NCI-H146 (cell line): ENCODE measurements at places on chromosomes 7 and 10.

DNA sequence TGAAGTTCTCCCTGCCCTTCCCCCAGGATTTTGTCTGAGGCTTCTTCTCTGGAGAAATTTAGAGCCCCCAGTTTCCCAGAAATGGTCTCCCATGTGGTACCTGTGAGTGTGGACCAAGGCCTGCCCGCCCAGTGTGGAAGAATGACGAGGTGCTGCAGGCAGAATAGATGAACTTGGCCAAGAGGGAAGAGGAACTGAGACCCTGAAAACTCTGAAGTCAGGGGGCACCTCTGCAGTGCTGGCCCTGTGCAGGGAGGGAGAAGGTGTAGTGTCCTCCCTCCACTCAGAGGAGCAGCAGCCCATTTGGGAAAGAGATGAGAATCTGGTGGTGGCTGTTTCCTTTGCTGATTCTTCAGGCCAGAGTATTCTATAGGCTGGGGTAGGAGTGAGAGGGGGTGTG, 115.2 kb upstream of the PCGF5 start:
- DNase-seq, result no peak

DNA sequence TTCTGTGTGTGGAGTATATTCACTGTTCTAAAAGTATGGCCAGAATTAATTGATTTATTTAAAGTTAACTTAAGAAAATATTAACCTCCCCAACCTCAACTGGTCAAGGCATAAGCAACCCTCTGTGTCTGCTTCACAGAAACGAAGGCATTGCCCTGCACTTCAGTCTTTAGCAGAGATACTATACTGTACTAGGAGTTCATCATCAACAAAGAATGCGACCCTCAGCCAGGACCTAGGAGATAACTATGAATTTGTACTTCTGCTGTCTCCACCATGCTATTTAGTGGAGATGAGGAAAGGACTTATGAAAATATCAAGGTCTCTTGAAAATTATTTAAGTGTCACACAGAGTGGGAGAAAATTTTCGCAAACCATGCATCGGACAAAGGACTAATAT, 35.7 kb upstream of the SEMA3D start:
- no peak for DNase-seq

DNA sequence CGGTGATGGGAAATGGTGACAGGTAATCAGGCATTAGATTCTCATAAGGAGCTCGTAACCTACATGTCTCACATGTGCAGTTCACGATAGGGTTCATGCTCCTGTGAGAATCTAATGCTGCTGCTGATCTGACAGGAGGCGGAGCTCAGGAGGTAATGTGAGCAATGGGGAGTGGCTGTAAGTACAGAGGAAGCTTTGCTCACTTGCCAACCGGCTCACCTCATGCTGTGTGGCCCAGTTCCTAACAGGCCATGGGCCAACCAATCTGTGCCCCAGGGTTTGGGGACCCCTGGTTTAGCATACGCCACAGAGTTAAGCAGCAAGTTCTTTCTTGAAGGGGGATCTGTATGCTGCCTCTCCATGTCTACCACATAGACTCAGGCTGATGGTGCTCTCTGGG, 133.1 kb downstream of the IQUB start:
- DNase-seq, result no peak

GRCh38 chr10:26987851-26988250, 112.4 kb downstream of the ANKRD26 start:
- no peak for DNase-seq

DNA sequence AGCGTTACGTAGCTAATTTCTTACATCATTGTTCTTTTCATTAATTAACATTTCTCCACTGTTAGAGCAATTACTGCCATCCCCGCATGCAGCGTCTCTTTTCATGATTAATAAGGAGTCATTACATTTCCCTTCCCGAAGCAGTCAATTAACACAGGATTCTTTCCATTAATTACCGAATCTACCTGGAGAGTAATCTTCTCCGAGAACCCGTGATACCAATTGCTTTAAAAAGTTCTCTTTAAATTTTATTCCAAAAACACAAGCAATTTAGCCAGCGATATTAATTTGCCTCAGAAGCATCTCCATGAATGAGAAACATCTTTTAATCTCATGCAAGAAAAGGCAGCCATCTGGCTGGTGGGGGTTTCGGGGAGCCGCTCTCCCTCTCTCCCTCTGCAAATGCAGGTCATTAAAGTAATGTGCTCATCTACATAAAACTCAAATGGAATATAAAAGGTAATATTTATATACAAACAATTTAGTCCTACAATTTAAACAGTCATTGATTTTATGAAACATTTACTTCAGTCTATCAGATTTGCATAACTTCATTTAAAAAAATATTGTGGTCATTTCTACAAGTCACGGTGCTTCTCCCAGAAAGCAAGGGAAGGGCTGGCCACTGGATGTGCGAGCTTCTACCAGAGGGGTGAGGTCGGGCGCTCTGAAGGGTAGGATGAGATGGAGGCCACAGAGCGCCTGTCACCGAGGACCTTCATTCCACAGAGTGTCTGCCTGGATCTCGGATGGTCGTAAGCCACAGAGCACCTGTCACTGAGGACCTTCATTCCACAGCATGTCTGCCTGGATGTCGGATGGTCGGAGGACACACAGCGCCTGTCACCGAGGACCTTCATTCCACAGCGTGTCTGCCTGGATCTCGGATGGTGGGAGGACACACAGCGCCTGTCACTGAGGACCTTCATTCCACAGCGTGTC, 145.0 kb downstream of the WDR37 start:
- no peak for DNase-seq

- no peak for DNase-seq
Measured at GRCh38 chr7:24951441-24951980, 28.5 kb downstream of the OSBPL3 start.

- no peak for DNase-seq
Measured at GRCh38 chr7:3094701-3095445, 51.2 kb upstream of the CARD11 start.

- no peak for DNase-seq
Measured at GRCh38 chr10:48390933-48391845, 84.7 kb downstream of the MAPK8 start.

- DNase-seq, result no peak
Measured at GRCh38 chr10:3438606-3439005, 266.0 kb upstream of the PITRM1 start.
